ENCODE measurements at places on chromosomes 5 and 9.

- no peak for DNase-seq
These were observed 35.4 kb upstream of the SLC28A3 start for GRCh38 chr9:84375954-84376353.

- DNase-seq = no peak
These were observed 25.5 kb downstream of the DAB2IP start for GRCh38 chr9:121676926-121677325.

GRCh38 chr5:57839025-57839424 is 356.4 kb upstream of the ACTBL2 start:
- no peak for DNase-seq

- no peak for DNase-seq
These were observed 312.3 kb downstream of the MLLT3 start for GRCh38 chr9:20310024-20310423.

GRCh38 chr5:252546-252945 is 18.9 kb upstream of the PDCD6 start:
- DNase-seq = no peak

DNA sequence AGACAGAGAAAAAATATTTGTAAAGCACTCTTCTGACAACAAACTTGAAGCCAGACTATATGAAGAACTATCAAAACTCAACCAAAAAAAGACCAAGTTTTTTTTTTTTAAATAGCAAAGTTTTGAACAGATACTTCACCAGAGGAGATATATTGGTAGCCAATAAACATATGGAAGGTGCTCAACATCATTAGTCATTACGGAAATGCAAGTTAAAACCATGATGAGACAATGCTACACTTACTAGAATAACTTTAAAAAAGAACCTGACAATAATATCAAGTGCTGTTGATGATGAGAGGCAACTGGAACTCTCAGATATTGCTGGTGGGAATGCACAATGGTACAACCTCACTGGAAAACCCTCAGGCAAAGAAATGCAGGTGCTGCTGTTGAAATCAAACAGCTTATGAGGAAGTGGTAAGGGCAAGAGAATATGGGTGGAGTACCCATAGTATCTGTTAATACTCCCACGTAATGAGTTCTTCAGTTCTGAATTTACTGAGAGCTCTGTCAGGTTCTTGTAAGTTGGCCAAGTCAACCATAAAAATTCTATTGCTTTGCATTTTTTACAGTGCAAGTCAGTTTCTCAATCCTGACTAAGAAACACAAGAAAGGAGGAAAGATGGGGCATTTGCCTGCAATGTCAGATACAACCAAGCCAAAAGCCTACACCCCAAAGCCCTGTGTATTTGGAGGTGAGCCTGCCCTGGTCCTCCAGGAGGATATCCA is 87.3 kb upstream of the GNAQ start:
- DNase-seq = no peak

GRCh38 chr5:68409259-68409658 is 193.7 kb downstream of the PIK3R1 start:
- DNase-seq = peak; percentile 10

DNA sequence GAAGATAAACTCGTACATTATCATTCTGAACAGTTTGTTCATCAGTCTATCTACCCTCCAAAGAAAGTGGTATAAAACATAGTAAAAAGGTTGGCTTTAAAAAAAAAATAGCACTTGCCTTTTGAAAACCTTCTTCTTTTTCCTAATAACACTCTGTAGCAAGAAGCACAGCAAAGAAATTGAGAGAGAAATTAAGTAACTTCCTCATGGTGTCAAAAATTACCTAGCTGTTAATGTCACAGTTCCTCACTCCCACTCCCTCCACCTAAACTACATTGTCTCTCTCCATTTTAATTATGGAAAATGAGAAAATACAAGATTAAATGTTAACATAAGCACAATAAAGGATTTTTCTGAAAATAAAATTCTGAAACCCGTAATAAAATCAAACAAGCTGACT is 72.2 kb downstream of the CERT1 start:
- no peak for DNase-seq

GRCh38 chr9:23830929-23831730 is 5.1 kb upstream of the ELAVL2 start:
- no peak for DNase-seq

DNA sequence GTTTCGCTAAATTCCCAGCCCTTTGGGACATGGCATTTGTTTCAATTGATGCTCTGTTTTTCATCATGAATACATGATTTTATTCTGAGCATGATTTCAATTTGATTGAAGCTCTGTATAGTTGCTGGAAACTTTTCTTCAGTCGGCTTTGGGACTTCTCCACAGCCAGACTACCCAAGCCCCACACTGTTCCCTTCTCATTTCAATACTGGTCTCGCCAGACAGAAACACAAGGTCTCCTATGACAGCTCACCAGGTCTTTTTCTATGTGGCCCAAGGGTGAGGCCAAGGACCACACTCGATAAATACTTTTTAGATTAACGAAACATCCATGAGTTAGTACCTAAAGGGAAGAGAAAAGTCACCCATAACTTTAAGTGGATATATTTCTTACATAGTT is 132.2 kb downstream of the ARL15 start:
- no peak for DNase-seq

GRCh38 chr5:60401526-60401925 is 298.4 kb downstream of the DEPDC1B start:
- DNase-seq = no peak

GRCh38 chr5:55903121-55903701 is 52.1 kb downstream of the IL31RA start:
- peak; percentile 21 for DNase-seq

DNA sequence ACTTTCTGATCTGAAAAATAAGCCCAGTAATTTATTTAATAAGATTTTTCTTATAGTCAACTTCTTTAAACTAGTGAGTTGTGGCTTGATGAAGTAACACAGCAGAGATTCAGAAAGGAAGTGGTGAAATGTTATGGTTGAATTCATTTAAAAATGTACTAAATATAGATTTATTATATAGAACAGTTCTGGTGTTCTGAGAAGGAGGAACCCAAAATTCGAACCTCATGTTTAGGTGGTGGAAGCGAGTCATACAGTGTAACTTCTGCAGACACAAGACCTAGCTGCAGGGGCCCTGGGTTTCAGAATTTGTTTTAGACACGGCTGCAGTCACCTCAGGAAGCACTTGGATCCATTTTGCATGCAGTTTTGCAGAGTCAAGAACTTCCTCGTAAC is 188.2 kb downstream of the TRIO start:
- DNase-seq = no peak

- DNase-seq = no peak
These were observed 28.4 kb downstream of the VCP start for GRCh38 chr9:35044071-35044470.

- DNase-seq = no peak
These were observed 371.7 kb downstream of the NFIB start for GRCh38 chr9:13942201-13942600.

DNA sequence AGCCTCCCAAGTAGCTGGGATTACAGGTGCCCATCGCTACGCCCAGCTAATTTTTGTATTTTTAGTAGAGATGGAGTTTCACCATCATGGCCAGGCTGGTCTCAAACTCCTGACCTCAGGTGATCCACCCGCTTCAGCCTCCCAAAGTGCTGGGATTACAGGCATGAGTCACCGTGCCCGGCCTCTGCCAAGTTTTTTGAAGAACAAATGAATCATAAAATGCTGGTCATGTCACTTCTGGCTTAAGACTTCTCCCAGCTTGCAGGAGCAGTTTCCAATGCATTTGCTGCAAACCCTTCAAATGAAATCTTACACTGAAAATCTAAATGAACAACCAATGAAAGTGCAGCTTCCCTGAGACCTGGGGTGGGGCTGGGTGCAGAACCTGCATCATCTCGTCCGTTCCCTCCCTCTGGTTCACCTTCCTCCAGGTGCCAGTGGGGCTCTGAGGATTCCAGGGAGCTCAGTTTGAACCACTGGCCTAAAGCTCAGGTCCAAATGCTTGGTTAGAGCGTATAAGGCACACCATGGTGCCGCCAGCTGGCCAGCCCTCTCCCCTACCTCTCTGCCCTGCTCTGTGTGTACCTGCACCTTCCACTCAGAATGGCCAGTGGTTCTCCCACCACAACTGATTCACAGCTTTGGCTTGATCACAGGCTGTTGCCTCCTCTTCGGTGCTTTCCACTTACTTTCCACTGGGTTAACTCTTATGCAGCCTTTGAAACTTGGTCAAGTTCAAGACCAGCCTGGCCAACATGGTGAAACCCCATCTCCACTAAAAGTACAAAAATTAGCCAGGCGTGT is 39.8 kb upstream of the FUBP3 start:
- peak; percentile 44 for DNase-seq

DNA sequence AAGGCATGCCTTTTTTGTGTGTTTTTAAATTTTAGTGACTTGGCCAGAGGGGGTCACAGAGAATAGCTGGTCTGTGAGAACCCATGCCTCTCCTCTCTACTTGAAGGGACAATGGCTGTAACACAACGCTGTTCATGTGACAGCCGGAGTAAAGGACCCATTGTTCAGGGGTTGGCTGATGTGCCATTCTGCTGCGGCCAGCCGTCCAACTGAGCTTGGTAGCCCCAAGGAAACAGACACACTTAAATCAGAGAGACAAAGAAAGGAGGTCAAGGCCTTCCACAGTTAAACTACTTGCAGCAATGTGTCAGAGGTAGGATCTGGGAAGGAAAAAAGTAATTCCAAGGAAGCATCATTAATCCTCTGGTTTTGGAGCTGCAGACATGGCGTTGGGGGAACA is 8.1 kb downstream of the MEGF10 start:
- no peak for DNase-seq

- DNase-seq = no peak
These were observed 46.8 kb upstream of the CD180 start for GRCh38 chr5:67243349-67243748.

- no peak for DNase-seq
These were observed 25.3 kb downstream of the FANCC start for GRCh38 chr9:95292226-95292625.

DNA sequence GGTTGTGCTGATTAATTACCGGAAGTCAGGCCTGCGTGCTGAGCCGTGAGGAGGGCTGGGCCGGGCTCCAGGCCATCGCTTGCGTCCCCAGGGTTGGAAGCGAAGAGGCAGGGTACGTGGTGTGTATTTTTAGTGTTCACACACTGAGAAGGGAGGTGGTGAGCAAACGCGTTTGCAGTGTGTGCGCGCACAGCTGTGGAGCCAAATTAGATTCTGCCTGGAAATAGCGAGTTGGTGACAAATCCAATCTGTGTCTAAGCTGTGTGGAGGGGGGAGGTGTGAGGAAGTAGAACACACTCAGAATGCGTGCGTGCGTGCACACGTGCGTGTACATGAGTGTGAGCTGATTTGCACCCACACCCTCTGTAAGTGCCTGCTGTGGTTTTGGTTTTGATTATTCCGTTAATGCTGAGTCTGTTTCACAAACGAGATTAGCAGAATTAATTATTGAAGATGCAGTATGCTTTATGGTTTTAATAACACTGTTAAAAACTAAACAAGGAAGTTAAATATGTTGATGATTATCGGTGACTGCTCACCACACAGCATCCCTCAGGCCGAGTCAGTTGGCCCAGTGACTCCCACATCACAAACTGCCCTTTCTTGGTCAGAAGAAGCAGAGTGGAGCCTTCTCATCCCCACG is 111.8 kb upstream of the FCN2 start:
- no peak for DNase-seq

- no peak for DNase-seq
These were observed 45.4 kb downstream of the ZNF608 start for GRCh38 chr5:124701016-124701415.

DNA sequence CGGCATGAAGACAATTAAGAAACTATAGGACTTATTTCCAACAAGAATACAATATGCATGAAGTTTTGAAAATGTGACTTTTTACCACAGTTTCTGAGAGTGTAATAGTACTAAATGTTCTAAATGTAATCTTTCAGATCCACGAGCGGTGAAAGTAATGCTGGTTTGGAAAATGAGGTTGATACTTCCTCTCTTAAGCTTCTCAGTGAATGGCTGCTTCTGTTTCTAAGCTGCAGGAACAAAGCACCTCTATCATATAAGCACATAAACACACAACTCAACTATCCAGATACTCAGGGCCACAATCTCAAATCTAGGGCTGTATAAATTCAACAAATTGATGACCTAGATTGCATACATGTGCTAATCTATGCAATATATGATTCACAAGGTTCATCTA is 78.3 kb downstream of the LIFR start:
- DNase-seq = no peak

GRCh38 chr5:73947906-73948640 is 322.1 kb downstream of the ARHGEF28 start:
- no peak for DNase-seq

DNA sequence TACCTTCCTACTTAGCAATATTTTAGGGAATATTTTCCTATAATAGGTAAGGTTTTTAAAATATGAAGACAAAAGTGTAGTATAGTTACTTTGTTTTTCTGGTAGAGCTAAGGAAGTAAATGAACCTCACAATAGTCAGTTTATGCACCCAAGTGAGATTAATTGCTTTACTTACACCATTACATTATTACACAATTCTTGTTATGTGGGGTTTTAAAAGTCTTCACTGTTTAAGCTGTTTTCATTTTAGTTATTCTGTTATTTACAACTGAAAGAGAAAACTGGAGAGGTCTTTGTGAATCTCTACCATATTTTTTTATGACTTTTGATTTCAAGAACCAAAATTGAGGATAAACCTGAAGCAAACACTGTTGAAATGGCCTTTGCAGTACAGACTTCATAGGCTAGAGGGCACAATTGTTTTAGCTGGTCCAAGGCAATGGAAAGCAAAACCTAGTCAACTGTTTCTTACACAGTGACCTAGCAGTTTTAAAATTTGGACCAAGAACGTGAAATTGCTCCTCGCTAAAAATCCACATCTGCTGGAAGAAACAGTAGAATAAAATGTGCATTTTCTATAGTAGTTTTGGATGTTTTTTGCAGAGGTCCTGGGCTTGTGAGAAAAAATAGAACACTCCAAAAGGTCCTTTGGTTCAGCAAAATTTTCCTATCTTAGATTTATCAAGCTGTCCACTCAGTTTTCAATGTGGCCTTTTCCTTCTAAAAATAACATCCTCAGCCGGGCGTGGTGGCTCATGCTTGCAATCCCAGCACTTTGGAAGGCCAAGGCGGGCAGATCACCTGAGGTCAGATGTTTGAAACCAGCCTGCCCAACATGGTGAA is 66.4 kb upstream of the FER start:
- peak; percentile 55 for DNase-seq

DNA sequence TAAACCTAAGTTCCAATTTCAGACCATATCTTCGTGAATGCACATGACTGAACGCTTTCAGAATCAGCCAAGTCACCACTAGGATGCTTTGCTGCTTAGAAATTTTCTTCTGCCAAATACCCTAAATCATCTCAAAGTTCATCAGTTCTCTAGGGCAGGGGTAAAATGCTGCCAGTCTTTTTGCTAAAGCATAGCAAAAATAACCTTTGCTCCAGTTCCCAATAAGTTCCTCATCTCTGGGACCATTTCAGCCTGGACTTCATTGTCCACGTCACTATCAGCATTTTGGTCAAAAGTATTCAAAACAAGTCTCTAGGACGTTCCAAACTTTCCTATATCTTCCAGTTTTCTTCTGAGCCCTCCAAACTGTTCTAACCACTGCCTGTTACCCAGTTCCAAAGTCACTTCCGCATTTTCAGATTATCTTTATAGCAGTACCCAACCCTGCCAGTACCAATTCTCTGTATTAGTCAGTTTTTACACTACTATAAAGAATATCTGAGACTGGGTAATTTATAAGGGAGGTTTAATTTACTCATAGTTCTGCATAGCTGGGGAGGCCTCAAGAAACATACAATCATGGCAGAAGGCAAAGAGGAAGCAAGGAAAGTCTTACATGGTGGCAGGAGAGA is 74.8 kb downstream of the NR3C1 start:
- DNase-seq = no peak
